ENCODE measurements at places on chromosomes 2 and 18. TPM values are rescaled to one million over a fixed set of nuclear protein-coding genes. Genes with fewer than 3 reads are reported as not detected.

Gene WNT10A
- 0.27 TPM for total RNA-seq

Gene RAB27B
- total RNA-seq: 17.4 TPM

GRCh38 chr2:190355968-190356644 is 12.7 kb downstream of the INPP1 start:
- DNase-seq: no peak

DNA sequence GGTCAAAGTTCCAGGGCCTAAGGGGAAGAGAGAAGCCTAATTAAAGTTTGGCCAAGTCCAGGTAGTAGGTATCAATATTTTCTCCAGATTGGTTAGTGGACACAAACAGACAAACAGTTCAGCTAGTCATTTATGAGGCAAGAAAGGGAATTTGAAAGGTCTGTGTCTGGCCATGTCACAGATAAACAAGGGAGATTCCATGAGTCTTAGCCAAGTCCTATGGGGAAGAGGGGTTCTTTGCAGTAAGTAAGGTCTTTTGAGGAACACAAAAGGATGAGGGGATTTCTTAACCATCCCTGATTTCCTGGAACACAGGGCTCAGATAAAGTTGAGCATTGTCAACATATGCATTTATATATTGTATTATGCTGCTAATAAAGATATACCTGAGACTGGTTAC is 310.8 kb downstream of the PLCL1 start:
- no peak for DNase-seq

GRCh38 chr2:174326161-174327020 is 8.4 kb upstream of the SP9 start:
- no peak for DNase-seq
